ENCODE measurements at places on chromosomes 5 and 9.

DNA sequence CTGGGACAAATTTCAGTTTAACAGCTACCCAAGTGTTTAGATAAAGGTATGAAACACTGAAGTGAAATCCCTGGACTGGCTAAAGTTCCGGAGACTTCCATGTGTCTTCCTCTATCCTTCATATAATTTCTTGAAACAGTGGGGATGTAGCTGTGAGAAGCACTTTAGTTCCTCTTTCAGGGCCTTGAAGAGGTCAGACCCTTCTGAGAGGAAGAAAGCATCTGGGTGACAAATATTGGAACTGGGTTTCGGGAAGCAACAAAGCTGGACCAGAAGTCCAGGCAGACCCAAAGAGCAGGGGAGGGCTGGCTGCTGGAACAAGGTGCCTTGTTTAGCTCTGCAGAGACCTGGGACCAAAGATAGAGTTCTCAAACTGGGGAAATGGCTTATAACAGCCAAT is 75.4 kb upstream of the ZFAND5 start:
- no peak for DNase-seq

GRCh38 chr9:105360344-105360743 is 87.5 kb upstream of the FSD1L start:
- no peak for DNase-seq

GRCh38 chr9:37038302-37038942 is 4.4 kb upstream of the PAX5 start:
- no peak for DNase-seq

GRCh38 chr9:78351816-78352215 is 54.9 kb downstream of the PSAT1 start:
- no peak for DNase-seq
